ENCODE measurements at places on chromosomes 1 and 21. TPM values are rescaled to one million over a fixed set of nuclear protein-coding genes. Genes with fewer than 3 reads are reported as not detected.

DNA sequence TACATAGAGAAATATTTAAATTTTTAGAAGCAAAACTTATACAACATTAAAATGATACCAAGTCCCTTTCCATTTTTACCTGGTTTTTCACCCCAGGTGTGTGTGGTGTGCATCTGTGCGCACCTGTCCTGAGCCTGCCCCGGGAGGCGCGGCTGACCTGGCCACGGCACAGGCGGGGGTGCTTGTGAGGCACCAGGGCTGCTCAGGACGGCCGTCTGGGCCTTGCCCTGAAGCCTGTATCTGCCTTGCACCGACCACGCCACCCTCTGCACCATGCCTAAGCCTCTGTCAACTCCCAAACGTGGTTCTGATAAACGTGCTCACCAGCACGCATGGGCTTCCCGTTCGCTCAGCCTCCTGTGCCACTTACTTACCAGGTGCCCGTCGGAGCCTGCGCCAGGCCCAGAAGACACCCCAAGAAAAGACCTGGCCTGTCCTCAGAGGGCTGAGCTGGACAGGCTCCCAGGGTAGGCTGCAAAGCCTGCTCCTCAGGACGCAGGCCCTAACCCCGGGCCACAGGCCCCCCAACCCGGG lies 20.9 kb downstream of the PANK4 start:
- DNase-seq: no peak

DNA sequence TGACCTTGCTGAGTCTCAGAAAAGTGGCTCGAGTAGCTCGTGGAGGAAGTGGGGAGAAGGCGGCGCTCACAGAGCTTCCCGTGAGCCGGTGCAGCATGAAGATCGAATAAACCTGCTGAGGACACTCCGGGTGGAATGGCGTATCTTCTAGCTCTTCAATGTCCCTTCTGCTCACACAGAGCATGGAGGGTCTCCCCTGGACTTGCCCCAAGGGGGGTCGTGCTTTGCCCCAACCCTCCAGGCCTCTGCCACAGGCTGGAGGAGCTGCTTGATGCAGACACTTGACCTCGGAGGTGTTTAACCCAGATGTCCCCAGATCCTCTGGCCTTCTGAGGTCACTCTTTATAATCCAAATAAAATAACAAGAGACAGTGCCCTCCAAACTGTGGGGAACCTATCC lies 2.2 kb upstream of the KRTAP10-12 start:
- no peak for DNase-seq

DNA sequence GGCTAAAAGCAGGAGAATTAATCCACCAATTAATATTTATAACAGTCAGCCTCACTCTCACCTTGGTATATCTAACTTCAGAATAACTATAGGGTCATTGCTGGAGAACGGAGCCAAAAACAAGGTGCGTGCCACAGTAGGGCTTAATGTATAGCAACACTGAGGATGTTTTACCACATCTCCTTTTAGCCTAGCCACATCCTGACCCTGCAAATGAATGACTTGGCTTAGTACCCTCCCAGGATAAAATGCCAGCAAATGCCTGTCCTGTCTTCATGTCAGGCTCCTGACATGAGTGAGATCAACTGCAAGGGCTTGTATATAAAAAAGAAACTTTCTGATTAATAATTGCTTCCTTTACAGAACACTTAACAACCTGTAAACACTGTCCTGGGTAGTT lies 2.7 kb upstream of the CDC42BPA start:
- peak; percentile 26 for DNase-seq

DNA sequence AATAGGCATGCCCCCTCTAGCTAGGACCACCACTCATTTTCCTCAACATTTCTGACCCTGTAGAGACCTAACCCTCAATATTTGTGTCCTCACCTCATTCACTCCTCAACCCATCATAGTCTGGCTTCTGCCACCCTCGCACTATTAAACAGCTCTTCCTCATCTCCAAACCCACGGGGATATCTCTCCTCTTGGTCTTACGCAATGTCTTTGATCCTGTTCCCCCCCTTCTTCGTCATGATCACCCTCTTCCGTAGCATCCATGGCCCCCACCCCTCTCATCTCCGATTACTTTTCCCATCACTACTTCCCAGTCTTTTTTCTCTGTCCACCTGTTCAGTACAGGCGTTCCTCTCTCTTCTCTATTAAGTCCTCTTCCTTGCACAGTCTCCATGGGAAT lies 51.7 kb upstream of the SPOCD1 start:
- no peak for DNase-seq

GRCh38 chr1:109235137-109235536 lies 14.2 kb upstream of the CELSR2 start:
- no peak for DNase-seq

Gene GNG12
- 230 TPM for total RNA-seq

Gene C1orf226
- total RNA-seq: 2.6 TPM

Data from renal cortical epithelial cell (primary cell).